HuH-7.5 (cell line): ENCODE measurements at places on chromosomes 5 and 9.
A peak's percentile ranks its signal among the peaks of the same experiment; 100 is the strongest.

- DNase-seq = peak; percentile 71
These were observed 4.5 kb downstream of the SLC12A7 start for GRCh38 chr5:1107167-1108022.

- no peak for DNase-seq
These were observed 28.1 kb upstream of the SPATA31E1 start for GRCh38 chr9:87854580-87854955.

- peak; percentile 43 for DNase-seq
These were observed 788 bp downstream of the ZNF346 start for GRCh38 chr5:177023303-177023664.

DNA sequence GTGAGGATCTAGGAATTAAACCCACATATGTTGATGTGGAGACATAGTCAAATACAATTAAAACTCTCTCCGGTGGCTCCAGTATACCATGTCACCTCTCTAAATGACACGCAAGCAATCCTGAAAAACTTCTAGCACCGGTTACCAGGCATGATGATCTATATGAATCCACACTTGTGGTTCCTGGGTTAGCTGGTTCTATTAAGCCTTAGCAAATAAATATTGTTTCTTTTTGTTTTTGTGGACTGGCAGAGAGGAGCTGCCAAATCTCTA, 104.8 kb downstream of the SEC61B start:
- DNase-seq = no peak

GRCh38 chr9:134518004-134518606, 123.5 kb upstream of the COL5A1 start:
- DNase-seq = no peak

DNA sequence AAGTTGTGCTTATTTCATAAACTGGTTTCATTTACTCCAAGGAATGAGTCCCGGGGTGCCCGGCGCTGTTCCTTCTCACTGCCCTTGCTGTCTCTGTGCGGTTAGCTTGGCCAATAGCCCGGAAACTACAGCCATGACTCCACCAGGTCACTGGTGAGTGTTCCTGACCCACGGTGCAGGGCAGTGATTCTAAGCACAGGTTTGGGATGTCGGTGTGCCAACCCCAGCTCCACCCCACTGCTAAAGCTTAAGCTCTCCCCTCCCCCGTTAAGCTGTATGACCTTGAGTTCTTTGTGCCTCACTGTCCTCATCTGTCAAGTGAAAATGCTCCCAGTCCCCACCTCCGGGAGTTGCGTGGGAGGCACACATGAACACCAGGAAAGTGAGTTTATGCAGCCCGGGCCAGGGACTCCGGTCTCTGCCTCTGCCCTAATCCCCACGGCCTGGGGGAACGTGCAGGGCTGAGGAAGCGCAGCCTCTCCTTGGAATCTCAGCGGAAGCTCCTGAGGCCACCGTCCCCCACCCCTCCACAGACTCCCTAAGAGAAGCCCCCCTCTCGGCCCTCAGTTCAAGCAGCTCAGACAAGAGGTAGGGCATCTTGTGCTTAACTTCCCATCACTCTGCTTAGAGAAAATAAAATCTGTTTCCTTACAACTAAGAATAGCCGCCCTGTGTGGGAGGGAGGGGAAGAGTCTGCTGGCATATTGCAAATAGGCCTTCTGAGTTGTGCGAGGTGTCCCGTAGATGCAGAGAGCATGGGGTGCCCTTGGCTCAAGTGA, 92.0 kb upstream of the RAI14 start:
- DNase-seq = no peak

- DNase-seq = no peak
These were observed 896 bp downstream of the CMBL start for GRCh38 chr5:10306806-10307205.

DNA sequence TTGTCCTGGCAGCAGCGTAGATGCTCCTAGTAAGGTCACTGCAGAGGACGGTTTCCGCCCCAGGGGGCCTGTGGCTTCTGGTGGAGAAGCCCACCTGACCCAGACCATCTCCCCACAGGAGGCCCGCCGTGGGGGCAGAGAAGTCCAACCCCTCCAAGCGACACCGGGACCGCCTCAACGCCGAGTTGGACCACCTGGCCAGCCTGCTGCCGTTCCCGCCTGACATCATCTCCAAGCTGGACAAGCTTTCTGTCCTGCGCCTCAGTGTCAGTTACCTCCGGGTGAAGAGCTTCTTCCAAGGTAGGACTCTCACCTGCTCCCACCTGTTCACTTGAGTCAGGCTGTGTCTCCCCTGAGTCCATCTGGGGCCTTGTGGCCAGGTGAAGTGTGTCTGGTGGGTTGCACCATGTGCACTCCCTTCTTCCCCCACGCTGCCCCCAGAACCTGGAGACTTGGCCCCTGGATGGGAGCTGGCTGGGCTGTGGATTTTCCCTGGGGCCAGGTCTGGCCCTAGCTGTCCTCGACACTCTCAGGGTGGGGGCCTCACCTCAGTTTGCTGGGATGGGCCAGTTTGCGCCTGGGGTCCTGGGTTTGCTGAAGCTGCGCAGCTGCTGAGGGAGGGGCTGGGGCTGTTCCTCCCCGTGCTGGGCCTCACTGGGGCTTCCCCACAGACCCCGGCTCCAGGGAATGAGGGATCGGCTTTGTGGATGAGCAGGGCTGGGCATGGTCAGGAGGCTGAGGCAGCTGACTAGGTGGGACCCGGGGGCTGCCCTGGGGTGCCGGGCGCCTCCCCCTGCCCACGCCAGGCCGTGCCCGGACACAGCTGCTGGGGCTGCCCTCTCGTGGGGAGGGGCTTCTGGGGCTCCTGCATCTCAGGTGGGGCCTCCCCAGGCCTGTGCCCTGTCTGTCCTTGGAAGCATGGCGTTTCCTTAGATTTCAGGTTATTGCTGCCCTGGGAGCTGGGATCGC, 32.4 kb downstream of the AHRR start:
- no peak for DNase-seq

DNA sequence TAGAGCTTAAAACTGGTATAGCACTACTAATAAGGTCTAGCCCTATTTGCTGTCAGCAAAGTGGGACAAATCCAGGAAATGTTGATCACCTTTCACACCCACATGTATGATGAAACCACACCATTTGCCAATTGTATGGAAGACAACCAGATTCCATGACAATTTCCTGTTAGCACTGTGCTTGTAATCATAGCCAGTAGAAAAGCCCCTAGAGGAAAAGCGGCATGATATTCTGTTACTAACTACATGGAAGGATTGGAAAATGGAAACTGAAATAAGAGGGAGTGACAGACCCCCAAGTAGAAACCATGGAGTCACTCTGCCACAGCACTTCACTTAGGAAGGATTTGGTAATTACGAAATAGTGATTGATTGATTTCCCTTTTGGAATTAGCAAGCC, 923 bp downstream of the SPATA6L start:
- DNase-seq = no peak

DNA sequence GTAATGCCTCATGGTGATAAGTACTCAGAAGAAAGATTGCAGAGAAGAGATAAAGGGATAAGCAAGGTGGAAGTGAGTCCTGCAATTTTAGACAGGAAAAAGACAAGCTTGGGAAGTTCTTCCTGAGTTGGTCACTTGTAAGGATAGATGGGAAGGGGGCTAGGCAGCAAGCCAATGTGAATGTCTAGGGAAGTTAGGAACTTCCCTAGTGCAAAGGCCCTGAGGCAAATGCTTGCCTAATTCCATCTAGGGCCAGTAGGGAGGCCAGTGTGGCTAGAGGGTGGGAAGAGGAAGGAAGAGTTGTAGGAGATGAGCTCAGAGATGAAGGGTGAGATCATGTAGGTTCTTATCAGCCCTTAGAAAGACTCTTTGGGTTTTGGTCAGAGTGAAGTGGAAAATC, 206.6 kb downstream of the MAT2B start:
- no peak for DNase-seq

- DNase-seq = peak; percentile 15
These were observed 47.4 kb upstream of the BARX1 start for GRCh38 chr9:94002316-94003140.

DNA sequence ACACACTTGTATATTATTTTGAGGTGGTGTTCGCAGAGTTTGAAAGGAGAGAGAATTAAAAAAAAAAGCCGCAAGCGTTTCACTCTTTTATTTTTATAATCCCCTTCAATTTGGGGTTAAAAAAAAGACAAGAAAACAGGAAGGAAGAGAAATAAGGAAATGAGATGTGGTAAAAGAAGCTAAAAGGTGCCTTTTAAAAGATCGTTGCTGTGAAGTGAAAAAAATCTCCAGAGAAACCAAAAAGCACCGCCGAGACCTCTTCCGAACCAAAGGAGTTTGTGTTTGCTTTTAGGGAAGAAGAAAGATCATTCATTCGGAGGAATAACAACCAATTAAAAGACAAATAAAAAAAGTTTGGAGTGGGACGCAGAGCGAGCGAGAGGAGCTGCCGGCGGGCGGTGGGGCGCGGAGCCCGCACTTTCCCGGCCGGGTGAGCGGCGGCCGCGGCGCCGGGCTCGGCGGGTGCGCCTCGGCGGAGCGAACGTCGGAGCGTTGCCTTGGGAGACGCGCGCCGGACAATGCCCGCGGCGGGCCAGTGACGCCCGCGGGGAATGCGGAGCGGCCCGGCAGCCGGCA, 355 bp downstream of the TLE4 start:
- peak; percentile 16 for DNase-seq

DNA sequence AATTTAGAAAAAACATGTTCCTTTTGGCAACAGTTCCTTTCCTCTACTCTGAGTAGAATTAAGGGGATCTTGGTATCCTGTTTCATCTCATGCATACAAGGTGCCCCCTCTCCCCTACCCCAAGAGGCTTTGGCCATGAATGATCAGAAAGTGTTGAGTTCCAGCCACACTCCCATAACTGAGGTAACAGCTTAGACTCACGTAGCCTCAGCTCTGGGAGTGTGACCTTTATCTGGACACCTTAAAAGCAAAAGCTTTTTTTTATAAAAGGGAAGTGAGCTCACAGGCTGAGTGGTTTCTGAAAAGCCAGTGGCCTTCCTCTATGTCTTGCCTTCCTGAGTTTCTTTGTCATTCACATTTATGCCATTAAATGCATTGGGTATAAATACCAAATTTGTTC, 900 bp upstream of the HAVCR2 start:
- no peak for DNase-seq

- no peak for DNase-seq
These were observed 48.4 kb downstream of the GALNT10 start for GRCh38 chr5:154238776-154239481.

DNA sequence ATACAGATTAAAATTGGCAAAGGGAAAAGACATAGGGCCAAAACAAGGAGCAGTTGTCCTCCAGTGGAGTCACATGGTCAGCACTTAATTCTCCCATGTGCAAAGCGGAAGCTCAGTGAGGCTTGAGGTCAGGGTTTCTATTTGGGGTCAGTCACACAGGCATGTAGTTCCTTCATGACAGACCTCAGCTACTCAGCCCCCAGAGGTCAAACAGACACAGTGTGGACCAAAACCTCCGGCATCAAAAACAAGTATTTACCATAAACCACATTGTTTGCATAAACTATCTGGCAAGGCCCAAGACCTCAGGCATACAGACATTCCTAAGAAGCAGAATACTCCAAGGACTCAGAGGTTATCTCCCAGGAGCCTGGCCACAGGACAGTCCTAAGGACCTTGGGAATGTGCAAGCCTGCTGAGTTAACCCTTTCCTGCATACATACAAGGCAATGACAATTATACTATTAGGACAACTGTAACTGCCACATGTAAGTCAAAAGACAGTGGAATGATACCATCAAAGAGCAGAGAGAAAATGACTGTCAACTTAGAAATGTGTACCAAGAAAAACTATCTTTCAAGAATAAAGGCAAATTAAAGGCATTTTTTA, 28.7 kb upstream of the FNIP1 start:
- no peak for DNase-seq

- DNase-seq = no peak
These were observed 2.0 kb downstream of the GABBR2 start for GRCh38 chr9:98706651-98707165.

DNA sequence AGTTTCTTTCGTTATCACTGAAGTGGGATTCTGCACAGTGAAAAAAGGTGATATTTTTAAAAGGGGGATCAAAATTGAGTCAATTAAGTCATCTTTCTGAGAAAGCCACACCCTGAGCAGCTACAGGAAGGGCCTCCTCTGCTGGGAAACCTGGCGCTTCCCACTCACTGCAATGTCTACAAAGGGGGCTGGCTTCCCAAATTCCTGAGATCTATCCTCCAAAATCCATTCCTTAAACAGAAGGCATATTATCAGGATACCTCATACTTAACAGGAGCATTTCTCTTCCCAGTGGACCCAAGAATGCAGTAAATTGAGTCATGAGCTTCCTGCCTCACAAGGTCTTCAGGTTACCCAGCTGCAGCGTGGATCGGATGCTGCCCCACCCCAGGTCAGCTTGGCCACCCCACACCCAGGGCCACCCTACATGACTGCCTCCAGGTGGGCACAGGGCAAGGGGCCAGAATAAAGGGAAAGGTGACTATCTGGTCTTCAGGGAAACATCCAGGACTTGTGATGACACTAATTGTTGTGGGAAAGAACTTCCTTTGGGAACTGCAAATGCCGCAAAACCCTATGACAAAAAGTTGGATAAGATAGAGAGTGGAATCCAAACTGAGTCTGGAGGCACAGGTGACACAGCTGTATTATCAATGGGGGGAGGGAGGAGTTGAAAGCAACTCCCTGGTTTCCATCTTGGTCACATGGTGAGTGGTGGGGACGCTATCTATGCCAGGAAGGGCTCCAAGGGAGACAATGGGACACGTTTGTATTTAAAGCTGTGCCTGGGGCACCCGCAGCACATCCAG, 42.3 kb downstream of the ROR2 start:
- DNase-seq = no peak

DNA sequence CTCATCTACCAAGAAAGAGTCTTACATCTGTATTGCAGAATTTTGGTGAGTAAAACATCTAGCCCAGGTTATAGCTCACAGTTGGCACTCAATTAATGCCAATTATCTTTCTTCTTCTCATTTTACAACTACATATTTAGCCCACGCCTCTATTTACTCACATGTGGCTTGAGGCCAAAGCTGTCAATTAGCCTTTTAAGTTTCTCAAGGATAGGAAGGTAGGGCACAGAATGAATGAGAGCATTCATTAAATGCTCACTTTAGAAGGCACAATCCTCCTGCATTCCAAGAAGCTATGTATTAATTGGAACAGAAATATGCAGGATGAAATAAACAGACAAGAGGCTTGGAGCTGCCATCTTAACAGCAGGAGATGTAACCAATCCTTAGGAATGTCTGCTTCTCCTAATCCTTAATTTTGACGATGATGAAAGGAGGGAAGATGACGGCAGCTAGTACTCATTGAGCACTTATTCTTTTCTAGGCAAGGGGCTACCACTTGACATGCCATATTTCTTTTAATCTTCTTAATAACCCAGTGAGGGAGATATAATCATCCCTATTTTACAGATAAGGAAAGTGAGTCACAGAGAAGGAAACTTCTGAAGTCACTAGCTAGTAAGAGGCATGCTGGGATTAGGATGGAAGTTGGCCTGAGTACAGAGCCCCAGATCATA, 30.8 kb upstream of the PANK3 start:
- DNase-seq = no peak
